ENCODE measurements at places on chromosomes 1 and 21. TPM values are rescaled to one million over a fixed set of nuclear protein-coding genes. Genes with fewer than 3 reads are reported as not detected.
A peak's percentile ranks its signal among the peaks of the same experiment; 100 is the strongest.

The STUM gene
- total RNA-seq: 1.7 TPM

DNA sequence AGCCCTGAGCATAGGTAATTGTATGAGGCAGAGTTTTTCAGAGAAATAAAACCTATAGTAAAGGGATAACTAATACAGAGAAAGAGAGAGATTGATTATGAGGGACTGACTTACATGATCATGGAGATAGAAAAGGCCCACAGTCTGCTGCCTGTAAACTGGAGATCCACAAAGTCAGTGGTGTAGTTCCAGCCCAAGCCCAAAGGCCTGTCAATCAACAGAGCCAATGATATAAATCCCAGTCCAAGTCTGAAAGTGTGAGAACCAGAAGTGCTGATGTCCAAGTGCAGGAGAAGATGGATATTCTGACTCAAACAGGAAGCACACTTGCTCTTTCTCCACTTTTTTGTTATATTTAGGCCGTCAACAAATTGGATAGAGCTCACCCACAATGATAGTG lies 340.1 kb upstream of the RGS18 start:
- DNase-seq: no peak
- no peaks in the 10 kb centered on the region for H3K36me3 ChIP-seq
- no peak overlapping the region for H3K4me3 ChIP-seq
- no peaks in the 10 kb centered on the region for H3K4me1 ChIP-seq
- H3K27ac ChIP-seq: no peak overlapping the region
- no peaks in the 10 kb centered on the region for H3K27me3 ChIP-seq

DNA sequence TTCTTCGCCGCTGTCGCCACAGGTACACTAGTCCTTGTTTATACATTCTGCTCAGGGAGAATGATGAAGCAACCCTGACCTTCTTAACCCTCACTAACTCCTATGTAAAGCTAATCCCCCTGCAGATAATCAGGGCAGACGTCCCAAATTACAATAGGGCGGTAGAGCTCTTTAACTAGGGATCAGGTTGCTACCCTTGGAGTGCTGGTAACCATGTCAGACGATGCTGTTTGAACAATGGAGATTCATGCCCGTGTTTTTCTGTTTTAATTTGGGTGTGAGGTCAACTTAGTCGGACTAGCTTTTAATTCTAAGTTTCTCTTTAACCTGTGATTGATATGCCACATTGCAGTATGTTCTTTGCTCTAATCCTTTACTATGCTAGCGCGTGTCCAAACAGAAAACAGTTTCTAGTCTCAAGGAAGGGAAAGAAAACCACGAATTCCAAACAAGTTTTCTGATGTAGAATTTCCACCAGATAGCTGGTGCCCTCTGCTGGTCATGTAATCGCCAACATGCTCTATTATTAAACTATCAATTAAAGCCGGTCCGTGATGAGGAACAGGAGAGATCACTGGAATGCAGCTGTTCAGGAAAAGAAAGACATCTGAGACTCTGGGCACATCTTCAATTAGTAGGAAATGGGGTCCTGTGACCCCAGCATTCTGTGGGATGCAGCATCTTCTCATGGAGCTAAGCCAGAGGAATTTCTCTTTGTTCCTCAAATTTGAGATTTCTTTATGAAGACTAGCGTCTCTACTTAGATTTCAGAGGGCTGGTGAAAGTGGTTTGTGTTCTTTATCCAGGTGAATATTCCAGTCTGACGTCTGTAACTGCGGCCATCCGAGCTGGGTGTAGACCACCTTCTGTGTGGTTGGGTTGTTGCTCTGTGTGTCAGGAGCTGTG lies 18.3 kb upstream of the VAMP3 start:
- peak; percentile 65 for DNase-seq
- no peak overlapping the region for H3K27ac ChIP-seq

DNA sequence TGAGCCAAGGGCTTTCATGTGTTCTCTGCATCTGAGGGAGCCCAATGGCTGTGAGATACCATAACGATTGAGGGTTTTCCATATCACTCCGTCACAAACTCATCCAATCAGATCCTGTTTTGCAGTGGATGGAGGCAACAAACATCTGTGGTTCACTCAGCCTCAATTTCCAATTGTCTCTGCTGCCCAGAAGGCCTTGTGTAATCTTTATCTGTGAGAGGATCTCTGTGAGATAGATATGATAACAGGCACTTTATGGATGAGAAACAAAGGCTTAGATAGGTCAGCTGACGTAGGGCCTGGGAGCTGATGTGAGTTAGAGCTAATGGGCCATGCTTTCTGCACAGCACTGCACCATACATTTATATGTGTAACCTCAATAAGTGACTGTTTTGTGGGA lies 3.3 kb upstream of the MTARC1 start:
- DNase-seq: no peak
- H3K4me1 ChIP-seq: peaks cover 16% of the 10 kb centered on the region
- peaks cover 9% of the 10 kb centered on the region for H3K27me3 ChIP-seq
- H3K36me3 ChIP-seq: peaks cover 6% of the 10 kb centered on the region
- H3K4me3 ChIP-seq: no peak overlapping the region

DNA sequence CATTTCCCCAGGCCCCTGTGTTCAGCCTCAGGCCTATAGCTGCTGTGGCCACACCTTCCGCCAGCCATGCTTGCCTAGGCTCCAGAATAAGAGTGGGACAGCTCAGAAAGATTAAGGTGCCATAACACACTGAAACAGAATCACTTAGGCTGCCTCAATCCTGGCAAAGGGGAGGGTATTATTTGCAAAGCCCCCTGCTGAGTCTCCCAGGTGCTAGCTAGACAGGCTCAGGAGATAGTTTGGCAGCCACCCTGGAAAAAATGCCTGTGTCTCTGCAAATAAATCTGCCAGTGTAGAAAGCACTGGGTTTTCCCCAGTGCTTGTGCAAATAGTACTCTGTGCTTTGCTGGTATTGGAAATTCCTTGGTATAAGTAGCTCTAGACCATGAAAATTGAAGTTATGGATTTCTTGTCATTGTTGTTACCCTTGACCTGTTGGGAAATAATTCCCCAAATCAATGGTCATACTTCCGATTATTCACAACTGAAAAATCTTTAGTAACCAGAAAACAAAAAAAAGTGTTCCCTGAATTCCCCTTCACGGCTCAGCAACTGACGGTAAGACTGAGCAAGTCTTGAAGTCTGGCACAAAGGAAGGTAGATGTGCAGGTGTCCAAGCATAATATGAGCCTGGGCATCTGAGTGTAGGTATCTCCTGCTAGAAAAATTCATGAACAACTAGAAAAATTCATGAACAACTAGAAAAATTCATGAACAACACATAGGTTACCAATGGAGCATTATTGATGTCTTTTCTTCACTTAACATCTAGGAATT lies 56.9 kb downstream of the PROX1 start:
- no peaks in the 10 kb centered on the region for H3K36me3 ChIP-seq
- DNase-seq: no peak
- no peaks in the 10 kb centered on the region for H3K27me3 ChIP-seq
- no peak overlapping the region for H3K4me3 ChIP-seq

Data from heart left ventricle (tissue), 16 donors.